ENCODE measurements at places on chromosomes 4 and X. TPM values are rescaled to one million over a fixed set of nuclear protein-coding genes. Genes with fewer than 3 reads are reported as not detected.

LRP2BP gene
- total RNA-seq = 0.72 TPM

HHIP gene
- 247 TPM for total RNA-seq

GRCh38 chr4:54626113-54626512 is 31.6 kb upstream of the KIT start:
- H3K4me1 ChIP-seq = no peaks in the 10 kb centered on the region
- H3K36me3 ChIP-seq = no peaks in the 10 kb centered on the region
- H3K27ac ChIP-seq = no peak overlapping the region

DNA sequence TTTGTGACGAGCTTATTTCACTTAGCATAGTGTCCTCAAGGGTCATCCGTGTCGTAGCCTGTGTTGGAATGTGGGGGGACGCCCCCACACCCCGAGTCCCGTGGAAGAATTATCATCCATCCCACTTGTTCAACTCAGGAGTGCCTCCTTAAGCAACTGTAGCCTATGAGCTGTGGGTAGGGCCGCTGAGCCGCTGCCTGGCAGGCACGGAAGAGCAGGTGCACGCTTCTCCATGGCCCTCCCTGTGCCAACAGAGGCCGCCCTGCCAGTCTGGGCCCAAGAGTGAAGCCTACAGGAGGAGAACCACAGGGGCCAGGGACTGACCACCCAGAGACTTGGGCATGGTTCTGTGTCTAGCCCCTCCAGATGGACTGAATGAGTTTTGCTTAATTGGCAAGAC is 2.3 kb upstream of the RGS12 start:
- H3K27ac ChIP-seq = no peak overlapping the region
- H3K4me1 ChIP-seq = peaks cover 28% of the 10 kb centered on the region
- no peak for DNase-seq
- no peak overlapping the region for H3K4me3 ChIP-seq
- no peaks in the 10 kb centered on the region for H3K27me3 ChIP-seq
- no peaks in the 10 kb centered on the region for H3K36me3 ChIP-seq

DNA sequence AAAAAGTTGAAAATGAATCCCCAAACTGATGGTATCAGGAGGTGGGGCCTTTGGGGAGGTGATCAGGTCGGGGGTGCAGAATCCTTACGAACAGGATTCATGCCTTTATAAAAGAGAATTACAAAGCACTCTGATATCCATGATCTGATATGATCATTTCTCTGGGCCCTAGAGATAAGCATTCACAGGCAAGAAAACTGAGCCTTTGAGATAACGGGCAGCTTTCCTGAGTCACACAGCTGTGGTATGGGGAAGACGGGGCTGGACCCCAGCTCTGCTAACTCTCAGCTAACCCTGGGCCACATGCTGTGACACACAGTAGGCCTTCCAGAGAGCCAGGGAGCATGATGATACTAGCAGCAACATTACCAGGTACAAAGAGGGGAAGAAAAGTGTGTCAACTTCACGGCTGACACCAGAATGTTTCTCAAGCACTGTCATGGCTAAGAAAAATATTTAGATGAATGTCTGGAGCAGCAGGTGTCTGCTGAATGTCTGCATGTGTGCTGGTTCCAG is 85.1 kb downstream of the SLC2A9 start:
- no peak for DNase-seq
- H3K4me3 ChIP-seq = no peak overlapping the region
- H3K4me1 ChIP-seq = no peaks in the 10 kb centered on the region
- H3K27me3 ChIP-seq = no peaks in the 10 kb centered on the region

DNA sequence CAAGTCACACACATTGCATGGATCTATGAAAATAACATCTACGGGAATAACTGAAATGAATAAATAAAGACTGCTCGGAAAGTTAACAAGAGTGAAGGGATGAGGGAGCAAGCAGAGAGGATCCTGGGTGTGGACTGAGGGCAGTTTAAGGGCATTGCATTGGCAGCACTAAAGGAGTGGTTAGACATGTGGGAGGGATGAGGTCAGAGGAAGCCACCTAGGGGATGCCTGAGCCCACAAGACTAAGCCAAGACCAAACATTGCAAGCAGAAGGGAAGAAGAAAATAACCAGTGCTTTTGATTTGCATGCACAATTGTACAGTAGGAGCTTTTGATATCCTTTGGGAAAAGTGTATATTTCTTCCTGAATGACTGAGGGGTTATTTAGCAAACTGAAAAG is 106.1 kb downstream of the MSL3 start:
- H3K4me1 ChIP-seq = no peaks in the 10 kb centered on the region
- no peak overlapping the region for H3K4me3 ChIP-seq
- DNase-seq = no peak
- no peak overlapping the region for H3K27ac ChIP-seq
- no peaks in the 10 kb centered on the region for H3K36me3 ChIP-seq

DNA sequence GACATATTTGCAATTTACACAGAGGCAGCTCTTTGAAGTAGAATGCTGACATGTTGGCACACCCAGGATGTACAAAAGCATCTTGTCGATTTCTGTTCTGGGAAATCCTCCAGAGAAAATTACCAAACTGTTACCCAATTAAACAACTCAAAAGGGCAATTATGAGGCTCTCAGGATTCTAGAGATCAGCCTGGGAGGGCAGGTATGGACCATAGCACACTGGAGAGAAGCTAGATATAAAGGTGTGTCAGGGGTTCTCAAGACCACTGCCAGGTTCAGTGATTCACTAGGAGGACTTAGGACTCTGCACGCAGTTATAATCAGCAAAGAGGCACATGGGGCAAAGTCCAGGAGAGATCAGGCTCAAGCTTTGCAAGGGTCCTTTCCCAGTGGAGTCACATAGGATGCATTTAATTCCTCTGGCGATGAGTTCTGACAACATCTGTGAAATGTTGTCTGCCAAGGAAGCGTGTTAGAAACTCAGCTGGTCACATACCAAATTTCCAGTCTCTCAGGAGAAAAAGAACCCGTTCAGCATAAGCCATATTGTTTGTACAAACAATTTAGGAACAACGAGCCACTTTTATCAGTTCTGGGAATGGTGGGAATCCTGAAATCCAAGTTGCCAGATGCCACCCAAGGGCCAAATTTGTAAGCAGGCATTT is 100.8 kb downstream of the SYTL5 start:
- no peak for DNase-seq
- H3K27me3 ChIP-seq = no peaks in the 10 kb centered on the region
- no peaks in the 10 kb centered on the region for H3K4me1 ChIP-seq
- no peak overlapping the region for H3K27ac ChIP-seq

- DNase-seq = no peak
- H3K4me3 ChIP-seq = no peak overlapping the region
- H3K27me3 ChIP-seq = no peaks in the 10 kb centered on the region
- no peak overlapping the region for H3K27ac ChIP-seq
- H3K36me3 ChIP-seq = no peaks in the 10 kb centered on the region
Observed at GRCh38 chrX:110646386-110646785, 149.2 kb downstream of the CHRDL1 start.

DNA sequence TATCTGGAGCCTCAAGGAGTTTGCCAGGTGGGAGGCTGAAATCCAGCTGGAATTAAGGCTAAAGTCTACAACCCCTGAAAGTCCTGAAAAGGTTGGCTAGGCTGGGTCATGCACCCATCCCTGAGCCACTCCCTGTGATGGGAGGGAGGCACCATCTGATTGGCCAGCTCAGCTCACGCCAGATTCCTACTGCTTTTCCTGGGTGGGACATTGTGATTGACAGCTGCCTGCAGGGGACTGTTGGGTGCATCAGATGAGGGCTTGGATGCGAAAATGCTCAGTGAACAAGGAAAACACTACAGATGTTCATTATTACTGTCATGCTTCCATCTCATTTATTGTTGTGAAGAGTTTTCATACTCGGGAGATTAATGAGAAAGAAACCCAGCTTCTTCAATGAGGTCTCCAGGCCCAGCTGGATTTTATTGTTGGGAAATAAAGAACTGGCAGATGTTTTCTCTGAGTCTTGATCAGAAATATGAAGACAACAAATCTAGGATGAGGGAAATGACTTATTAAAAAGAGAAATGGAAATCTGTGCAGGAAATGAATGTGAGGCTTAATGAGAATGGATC is 185.9 kb downstream of the STK32B start:
- no peaks in the 10 kb centered on the region for H3K27me3 ChIP-seq
- H3K4me3 ChIP-seq = no peak overlapping the region
- H3K4me1 ChIP-seq = no peaks in the 10 kb centered on the region
- H3K36me3 ChIP-seq = no peaks in the 10 kb centered on the region
- no peak for DNase-seq
